ENCODE measurements at places on chromosomes 3 and 15. TPM values are rescaled to one million over a fixed set of nuclear protein-coding genes. Genes with fewer than 3 reads are reported as not detected.

LYZL4 gene
- total RNA-seq, result not detected

TICRR gene
- total RNA-seq, result under 0.01 TPM

AADACL2 gene
- total RNA-seq, result not detected

HRG gene
- not detected for total RNA-seq

AGBL1 gene
- total RNA-seq, result not detected

FBXW12 gene
- not detected for total RNA-seq

PIK3R4 gene
- 37.2 TPM for total RNA-seq

HTR3E gene
- not detected for total RNA-seq

RFTN1 gene
- total RNA-seq, result 22.1 TPM

ZNF662 gene
- total RNA-seq, result 1.2 TPM

DLL4 gene
- total RNA-seq, result under 0.01 TPM

DNAH12 gene
- total RNA-seq, result under 0.01 TPM

LDHAL6B gene
- not detected for total RNA-seq

SH2D7 gene
- not detected for total RNA-seq

ROBO1 gene
- 46.1 TPM for total RNA-seq

DET1 gene
- 3.8 TPM for total RNA-seq

DGKG gene
- total RNA-seq, result 0.34 TPM

CLRN1 gene
- not detected for total RNA-seq

ISG20 gene
- total RNA-seq, result 4.8 TPM

All from nasal cavity respiratory epithelium epithelial cell of viscerocranial mucosa (primary cell).